ENCODE measurements at places on chromosomes 1 and 21.
A peak's percentile ranks its signal among the peaks of the same experiment; 100 is the strongest.

GRCh38 chr21:45403133-45403824 is 1.7 kb upstream of the COL18A1 start:
- no peak for DNase-seq

DNA sequence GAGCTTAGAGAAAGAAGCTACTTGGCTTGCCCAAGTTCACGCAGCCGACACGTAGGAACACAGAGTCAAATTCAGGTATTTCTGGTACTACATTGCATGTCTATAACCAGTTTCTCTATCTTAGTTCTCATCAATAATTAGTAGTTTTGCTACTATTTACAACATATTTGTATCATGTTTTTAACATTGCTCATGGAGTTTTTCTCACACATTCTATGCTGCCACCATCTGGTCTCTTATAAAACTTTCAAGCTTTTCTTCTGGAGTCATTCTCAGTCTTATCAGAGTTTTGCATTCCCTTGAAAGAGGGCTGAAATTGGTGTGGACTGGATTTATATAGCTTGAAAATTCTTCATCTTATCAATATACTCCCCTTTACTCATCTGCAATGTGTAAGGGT is 118.8 kb upstream of the PALMD start:
- no peak for DNase-seq

- no peak for DNase-seq
Measured at GRCh38 chr1:226414098-226414698, 6.3 kb upstream of the PARP1 start.

- no peak for DNase-seq
Measured at GRCh38 chr1:58264462-58264861, 282.1 kb downstream of the OMA1 start.

DNA sequence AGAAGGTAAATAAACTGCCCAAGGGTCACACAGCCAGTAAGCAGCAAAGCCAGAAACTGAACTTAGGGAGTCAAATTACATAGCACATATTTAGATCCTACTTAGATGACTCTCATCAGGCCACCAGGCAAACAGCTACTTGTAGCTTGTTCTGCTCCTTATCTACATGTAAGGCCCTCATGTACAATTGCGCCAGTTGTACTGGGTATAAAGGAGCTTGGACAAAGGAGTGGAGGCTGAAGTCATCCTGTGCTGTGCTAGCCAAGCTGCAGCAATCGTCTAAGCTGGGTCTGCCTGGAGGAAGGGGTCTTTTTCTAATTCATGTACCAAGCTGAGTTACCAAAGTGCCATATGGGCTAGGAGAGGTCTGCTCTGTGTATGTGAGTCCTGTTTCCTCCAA is 12.8 kb downstream of the ETNK2 start:
- no peak for DNase-seq

DNA sequence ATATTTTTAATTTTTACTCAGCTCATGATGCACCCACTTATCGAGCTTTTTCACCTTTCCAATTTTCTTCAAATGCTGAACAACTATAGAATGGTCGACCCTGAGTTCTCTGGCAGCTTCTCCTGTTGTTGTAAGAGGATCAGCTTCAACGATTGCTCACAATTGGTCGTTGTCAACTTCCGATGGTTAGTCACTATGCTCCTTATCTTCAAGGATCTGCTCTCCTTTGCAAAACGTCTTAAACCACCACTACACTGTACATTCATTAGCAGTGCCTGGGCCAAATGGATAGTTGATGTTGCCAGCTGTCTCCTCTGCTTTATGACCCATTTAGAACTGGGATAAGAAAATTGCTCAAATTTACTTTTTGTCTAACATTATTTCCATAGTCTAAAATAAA is 385.9 kb upstream of the LYPLAL1 start:
- DNase-seq, result no peak

GRCh38 chr1:1243807-1244191 is 2.7 kb downstream of the C1QTNF12 start:
- DNase-seq, result no peak

DNA sequence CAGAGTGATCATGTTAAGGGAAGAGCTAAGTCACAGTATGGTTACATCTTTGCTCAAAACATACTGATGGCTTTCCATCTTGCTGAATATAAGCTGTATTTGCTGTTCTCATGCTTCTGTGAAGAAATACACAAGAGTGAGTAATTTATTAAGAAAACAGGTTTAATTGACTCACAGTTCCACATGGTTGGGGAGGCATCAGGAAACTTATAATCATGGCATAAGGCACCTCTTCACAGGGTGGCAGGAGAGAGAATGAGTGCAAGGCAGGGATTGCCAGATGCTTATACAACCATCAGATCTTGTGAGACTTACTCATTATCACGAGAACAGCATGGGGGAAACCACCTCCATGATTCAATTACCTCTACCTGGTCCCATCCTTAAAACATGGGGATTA is 24.4 kb upstream of the RGS5 start:
- DNase-seq, result no peak

DNA sequence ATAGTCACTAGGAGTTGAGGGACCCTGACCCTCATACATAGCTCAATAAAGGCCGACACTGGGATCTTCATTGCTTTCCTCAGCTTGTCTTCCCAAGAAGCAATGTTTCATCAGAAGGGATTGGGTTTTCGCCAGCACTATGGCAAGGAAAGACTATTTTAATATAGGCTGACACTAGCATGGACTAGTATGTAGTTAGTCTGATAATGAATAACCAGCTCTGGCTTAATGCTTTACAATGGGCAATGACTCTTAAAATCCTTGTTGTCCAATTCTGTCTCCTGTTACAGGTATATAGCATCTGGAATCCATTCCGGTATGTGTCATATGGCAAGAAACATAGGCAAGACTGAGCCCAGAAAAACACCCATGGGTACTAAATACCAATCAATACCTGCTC is 15.3 kb upstream of the SYT2 start:
- DNase-seq, result no peak

DNA sequence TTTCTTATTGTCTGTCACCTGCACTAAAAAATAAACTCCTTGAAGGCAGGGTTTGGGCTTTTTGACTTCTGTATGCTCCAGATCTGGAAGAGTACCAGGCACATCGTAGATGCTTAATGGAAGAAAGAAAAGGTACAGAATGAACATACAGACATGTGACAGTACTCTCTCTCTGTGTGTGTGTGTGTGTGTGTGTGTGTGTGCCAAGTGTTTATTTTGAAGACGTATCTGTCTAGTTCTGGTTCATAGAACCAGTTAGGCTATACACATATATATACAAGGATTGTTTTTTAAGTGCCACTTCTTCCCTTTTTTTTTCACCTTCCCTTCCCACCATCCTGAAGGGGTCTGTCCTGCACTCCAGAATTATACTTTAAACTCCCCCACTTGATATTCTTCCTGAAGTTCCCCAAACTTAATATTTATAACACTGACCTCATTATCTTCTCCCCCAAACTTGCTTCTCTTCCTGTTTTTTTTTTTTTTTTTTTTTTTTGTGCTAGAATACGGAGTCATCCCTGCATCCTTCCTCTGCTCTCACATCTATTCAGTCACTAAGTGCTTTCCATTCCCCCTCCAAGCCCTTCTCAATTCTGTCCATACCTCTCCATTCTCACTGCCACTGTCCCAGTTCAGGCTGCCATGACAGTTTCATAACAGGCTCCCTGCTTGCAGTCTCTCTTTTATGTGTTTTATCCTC is 5.4 kb upstream of the KCNA3 start:
- no peak for DNase-seq

DNA sequence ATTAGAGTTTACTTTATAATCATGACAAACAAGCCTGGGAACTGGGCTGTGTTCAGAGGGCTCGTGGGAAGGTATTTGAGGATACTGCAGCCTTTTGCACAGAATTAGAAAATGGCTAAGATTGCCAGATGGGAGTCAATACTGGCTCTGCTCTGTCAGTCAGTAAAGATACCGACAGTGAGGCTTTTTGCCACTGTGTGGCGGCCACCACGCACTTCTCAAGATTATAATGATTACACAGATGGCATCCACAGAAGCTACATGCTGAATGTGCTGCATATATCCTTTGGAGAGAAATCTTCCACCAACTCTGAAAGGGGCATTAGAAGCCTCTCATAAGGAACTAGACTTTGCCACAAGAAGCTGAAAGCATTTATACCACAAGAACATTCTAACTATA is 213.4 kb upstream of the PTBP2 start:
- DNase-seq, result no peak

DNA sequence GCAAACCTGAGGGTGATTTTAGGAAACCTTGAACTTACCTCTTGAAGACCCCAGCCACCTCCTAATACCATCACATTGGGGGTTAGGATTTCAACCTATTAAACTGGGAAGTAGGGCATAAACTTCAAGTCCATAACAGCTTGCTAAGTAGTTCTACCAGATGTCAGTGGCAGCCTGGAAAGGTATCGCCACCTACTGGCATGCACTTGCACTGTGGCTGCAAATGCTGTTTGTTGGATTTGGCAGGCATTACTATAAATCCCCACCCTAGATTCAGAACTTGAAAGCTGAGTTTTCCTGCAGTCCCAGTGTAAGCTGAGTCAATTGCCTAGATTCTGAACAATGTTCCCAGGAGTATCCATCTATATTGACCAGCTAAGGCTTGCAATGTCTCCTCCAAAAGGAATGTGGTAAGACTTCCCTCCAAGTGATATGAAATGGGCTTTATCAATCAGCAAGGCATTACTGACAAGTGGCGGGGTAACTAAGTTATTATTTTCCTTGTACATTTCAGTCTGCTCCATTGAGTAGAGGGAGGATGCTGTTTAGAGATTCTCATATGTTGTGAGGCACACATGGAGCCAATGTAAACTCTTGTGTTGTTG is 474.5 kb downstream of the PTPRC start:
- DNase-seq, result peak; percentile 87

DNA sequence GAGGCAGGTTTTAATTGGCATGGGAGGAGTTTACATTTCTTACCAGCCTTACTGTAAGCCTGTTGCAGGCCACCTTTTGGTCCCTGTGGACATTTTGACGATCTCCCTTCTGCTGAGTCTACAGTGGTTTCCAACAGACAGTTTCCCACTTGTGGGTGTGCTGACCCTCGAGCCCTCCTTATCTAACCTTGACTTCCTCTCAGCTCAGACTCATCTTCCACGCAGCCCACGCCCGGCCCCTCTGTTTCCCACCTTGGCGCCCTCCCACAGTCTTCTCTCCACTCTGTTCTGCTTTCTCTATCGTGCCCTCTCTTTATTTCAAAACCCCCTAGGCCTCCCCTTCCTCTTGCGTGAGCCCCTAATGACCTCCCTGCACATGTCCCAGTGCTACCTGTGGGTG is 6.1 kb upstream of the ARL8A start:
- DNase-seq, result no peak

- DNase-seq, result no peak
Measured at GRCh38 chr1:237045278-237046016, 3.5 kb downstream of the RYR2 start.

- DNase-seq, result no peak
Measured at GRCh38 chr1:164647211-164647610, 88.2 kb downstream of the PBX1 start.

DNA sequence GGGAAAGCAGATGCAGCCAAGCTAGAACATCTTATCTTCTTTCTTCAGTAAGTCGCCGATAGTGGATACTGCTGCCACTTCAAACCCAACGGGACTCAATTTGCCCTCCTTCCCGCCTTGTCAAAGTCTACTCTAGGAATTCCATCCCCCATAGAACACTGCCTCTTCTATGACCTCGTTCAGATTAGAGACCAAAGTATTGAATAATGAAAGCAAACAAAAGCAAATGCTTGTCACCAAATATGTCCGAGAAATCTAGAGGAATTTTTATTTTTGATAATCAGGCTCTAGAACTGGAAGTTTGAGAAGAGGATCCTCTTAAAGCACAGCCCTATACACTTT is 853 bp upstream of the RRAGC start:
- DNase-seq, result no peak

GRCh38 chr21:14998784-14999183 is 66.0 kb downstream of the NRIP1 start:
- DNase-seq, result no peak

DNA sequence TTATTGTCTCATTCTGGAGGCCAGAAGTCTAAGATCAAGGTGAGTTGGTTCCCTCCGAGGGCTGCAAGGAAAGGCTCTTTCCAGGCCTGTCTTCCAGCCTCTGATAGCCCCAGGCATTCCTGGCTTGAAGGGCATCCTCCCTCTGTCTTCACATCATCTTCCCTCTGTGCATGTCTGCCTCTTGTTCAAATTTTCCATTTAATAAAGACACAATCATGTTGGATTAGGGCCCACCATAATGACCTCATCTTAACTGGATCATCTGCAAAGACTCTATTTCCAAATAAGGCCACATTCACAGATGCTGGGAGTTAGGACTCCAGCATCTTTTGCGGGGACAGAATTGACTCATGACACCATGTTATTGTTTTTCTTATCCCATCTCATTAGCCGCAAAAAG is 24.5 kb downstream of the HUNK start:
- DNase-seq, result no peak

DNA sequence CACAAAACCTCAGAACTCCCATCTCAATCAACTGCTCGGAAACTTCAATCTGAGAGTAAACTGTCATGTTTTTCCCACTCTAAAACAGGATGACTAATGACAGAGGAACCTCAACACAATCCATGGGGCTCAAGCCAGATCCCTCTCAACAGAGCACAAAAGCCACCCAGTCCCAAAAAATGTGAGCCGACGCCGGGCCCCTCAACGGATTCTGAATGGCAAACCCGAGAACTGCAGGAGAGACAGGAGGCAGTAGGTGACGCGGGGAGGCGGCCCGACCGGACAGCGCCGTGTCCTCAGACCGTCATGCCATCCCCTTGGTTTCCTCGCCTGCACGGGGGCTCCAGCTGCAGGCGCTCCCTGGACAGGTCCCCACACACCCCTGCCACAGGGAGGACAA is 53.4 kb downstream of the SSBP3 start:
- no peak for DNase-seq

DNA sequence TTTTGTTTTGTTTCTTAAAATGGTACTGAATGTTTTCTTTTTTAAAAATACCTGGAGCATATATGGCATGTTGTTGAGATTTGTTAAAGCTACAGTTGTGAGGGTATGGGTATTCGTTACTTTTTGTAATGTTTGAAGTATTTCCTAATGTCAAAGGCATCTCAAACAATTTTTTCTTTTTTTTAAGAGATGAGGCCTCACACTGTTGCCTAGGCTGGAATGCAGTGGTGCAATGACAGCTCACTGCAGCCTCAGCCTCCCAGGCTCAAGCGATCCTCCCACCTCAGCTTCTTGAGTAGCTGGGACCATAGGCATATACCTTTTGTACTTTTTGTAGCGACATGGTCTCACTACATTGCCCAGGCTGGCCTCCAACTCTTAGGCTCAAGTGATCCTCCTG is 16.1 kb downstream of the CLCN6 start:
- DNase-seq, result no peak
